NCI-H524 treated with DMSO at 0.1 percent for 48 hours (cell line): ENCODE measurements at places on chromosomes 13 and 19.

- no peak for DNase-seq
Observed at GRCh38 chr19:3289971-3290569, 65.6 kb downstream of the CELF5 start.

GRCh38 chr19:8575467-8575997 lies 1.7 kb downstream of the MYO1F start:
- no peak for DNase-seq

DNA sequence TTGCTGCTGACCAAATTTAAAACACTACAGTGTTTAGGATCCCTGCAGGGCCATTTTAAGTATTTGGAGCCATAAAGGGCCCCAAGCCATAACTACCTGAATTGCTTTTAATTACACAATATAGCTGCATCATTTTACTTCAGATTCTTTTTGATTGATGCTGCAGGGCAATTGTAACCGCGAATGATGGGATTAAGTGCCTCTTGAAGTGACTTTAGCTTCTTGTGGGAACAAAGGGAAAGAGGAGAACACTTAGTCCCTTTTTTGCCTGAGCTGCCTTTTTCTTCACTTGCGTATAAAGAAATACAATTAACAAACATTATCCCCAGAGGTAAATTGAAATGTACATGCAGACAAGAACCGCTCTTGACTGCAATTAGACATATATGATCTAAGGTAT lies 228.5 kb downstream of the ZIC5 start:
- DNase-seq = peak; percentile 45

DNA sequence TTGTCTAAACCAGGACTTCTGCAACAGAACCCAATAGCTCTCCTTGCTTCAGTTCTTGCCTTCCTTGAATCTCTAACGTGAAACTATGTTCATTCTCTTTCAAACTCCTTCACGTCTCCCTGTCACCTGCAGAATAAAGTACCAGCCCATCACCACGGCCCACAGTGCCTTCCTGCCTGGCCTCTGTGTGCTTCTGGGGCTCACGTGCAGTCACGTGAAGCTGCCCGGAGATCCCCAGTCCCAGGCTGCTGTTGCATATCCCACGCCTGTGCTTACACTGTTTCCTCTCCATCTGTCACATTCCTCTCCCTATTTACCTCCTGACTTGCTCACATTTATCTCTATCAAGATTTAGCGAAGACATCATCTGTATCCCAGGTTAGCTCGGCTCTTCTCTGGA lies 102.8 kb downstream of the STARD13 start:
- DNase-seq = peak; percentile 23

GRCh38 chr13:30362869-30363268 lies 55.5 kb upstream of the KATNAL1 start:
- no peak for DNase-seq

GRCh38 chr19:30686176-30686820 lies 314.1 kb downstream of the ZNF536 start:
- DNase-seq = no peak
